Right ventricle myocardium inferior (tissue), 1 donor: ENCODE measurements at places on chromosomes 4 and X. TPM values are rescaled to one million over a fixed set of nuclear protein-coding genes. Genes with fewer than 3 reads are reported as not detected.

RRH gene
- not detected for total RNA-seq

KLB gene
- total RNA-seq, result 0.30 TPM

SRPK3 gene
- 43.3 TPM for total RNA-seq

HSD17B13 gene
- total RNA-seq, result 0.22 TPM

- DNase-seq, result no peak
Observed at GRCh38 chrX:155048977-155049619, 21.8 kb downstream of the CMC4 start.

GRCh38 chrX:72073633-72074032 is 58.1 kb downstream of the RTL5 start:
- no peak for DNase-seq

DNA sequence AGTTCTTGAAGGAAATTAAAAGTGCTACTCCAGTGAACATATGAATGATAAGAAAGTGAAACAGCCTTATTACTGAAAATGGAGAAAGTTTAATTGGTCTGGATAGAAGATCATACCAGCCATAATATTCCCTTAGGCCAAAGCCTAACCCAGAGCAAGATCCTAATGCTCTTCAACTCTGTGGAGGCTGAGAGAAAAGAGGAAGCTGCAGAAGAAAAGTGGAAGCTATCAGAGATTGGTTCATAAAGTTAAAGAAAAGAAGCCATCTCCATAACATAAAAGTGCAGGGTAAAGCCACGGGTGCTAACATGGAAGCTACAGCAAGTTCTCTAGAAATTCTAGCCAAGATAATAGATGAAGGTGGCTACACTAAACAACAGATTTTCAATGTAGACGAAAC is 85.5 kb upstream of the ATOH1 start:
- DNase-seq, result no peak

DNA sequence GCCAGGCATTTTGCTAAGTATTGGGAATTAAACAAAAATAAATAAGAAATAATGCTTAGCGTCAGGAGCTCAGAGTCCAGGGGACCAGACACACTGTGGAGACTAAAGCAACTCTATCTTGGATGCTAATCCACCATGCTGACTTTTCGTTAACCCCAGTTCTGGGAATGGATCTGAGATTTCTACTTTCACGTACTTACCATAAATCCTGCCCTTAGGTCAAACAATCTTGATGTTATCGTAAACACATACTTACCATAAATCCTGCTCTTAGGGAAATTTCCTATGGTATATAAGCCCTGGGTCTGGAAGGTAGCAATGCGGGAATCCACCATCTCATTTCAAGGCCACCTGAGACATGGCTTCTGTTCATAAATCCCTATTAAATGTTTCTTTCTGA is 204.5 kb upstream of the IGFBP7 start:
- no peak for DNase-seq

DNA sequence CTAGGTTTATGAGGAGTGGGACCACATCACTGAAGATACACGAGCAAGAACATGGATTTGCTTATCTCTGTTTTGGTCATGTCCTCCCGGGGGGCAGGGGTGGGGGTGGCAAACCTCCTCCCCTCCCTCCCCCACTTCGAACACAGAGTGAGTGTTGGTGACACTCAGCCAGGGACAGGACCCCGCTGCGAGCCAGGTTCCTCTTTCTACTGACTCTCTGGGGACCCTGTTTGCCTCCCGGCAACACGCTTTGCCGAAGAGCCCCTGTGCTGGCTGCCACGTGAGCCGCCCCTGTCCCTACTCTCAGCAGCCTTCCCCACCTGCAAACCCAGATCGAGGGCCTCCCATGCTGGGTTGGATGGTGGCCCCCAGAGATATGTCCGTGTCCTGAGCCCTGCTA is 34.7 kb downstream of the P2RY8 start:
- DNase-seq, result no peak

- no peak for DNase-seq
Observed at GRCh38 chrX:2192584-2193272, 308.0 kb downstream of the DHRSX start.

DNA sequence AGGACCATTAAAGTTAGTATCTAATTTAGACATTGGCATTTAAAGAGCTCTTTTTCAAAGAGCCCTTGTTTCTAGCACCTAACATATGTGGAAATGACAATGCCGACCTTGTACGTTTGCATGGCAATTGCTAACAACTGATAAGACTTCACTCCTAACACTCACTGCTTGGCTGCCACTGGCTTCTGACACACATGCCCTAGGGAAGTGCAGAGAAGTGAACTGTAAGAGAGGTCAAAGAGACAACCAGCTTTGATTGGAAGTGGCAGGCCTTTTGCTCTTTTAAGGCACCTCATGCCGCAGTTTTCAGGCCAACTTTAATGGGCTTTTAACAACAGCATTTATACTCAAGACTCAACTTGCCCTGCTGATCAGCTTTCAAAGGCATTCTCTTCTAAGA is 158.4 kb downstream of the RAB28 start:
- no peak for DNase-seq

DNA sequence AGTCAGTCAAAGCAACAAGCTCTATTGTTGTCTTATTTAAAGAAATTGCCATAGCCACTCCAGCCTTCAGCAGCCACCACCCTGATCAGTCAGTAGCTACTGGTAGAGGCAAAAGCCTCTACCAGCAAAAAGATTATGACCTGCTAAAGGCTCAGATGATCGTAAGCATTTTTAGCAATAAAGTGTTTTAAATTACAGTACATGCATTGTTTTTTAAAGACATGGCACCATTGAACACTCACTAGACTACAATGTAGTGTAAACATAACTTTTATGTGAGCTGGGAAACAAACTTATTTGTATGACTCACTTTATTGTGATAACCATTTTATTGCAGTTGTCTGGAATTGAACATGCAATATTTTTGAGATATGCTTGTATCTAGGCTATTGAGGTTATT is 32.3 kb upstream of the DYNLT3 start:
- no peak for DNase-seq

GRCh38 chr4:132651196-132651595 is 497.9 kb upstream of the PCDH10 start:
- no peak for DNase-seq

- DNase-seq, result no peak
Observed at GRCh38 chrX:103177556-103177955, 37.4 kb upstream of the BEX4 start.

- no peak for DNase-seq
Observed at GRCh38 chr4:55670695-55671094, 34.6 kb upstream of the NMU start.

DNA sequence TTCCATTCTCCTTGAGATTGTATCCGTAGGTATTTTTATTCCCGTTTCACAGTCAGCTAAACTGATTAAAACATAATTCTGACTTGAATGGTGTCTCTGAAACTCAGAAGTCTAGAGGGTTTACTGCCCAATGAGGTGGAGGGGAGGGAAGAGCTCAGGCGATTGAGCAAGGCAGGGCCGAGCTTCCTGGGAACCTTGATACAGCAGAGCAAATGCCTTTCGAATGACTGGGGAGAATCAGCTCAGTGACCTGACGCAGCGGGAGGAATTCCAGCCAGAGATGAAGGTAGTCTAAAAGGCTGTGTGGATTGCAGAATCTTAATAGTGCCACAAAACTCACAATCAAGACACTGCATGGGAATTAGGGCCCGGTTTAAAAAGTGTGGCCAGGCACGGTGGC is 233.6 kb downstream of the EVC2 start:
- DNase-seq, result no peak

- no peak for DNase-seq
Observed at GRCh38 chr4:14260591-14260990, 633.1 kb upstream of the BOD1L1 start.

DNA sequence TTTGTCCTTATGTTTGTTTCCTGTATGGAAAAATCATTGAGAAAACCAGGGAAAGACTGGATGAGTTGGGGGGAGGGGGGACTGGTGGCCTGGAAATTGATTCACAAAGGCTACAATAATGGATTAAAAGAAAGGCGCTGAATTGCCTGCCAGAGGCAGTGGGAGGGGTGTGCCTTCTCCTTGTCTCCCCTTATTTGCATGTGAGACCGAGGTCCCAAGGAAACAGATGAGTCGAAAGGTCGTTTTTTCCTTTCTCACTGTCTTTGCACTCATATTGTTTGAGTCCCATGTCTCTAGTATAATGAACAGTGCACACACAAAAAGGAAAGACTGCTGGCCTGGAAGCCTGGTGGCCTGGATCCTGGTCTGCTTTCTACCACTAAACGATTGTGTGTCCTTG is 86.6 kb upstream of the ZDHHC15 start:
- DNase-seq, result no peak

DNA sequence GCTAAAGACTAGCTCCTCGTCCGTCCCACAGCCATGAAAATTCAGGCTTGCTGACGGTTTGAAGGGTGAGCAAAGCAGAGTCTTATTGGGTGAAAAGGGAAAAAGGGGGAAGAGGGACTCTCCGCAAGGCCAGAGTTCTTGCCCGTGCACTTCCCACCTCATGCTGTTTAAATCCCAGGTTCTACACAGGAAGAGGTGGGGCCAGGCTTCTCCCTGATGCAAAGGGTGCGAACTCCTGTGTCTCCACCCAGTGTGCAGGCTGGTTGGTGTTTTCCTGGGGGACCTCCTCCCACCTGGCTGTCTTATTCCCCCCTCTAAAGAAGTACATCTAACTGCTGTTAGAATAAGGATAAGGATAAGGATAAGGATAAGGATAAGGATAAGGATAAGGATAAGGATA is 18.0 kb upstream of the LANCL3 start:
- DNase-seq, result no peak

DNA sequence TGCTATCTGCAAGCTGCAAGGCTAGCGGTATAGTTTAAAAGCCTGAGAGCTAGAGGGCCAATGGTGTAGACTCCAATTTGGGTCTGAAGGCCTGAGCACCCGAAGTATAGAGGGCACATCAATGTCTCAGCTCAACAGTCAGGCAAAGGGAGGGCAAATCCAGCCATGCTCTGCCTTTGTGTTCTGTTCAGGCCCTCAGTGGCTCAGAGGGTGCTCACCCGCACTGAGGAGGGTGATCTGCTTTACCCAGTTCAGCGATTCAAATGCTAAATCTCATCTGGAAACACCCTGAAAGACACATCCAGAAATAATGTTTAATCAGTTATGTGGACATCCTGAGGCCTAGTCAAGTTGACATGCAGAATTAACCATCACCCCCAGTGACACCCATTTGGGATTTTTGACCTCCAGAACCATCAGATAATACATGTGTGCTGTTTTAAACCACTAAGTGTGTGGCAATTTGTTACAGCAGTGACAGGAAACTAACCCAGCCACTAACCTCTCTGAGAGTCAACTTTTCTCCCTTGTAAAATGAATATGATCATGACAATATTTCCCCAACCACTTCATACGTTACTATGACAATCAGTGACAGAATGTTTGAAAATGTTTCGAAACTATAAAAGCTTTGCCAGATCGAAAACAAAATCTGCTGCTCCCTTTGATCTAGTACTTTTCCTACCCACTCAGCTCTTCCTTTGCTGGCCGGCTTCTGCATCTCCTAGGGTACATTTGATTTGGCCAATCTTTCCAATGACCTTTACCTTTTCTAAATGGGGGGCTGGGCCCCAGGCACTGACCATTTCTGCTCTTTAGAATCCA is 8.4 kb upstream of the TBL1X start:
- DNase-seq, result no peak

- DNase-seq, result no peak
Observed at GRCh38 chr4:87633243-87633642, 16.8 kb upstream of the DMP1 start.

DNA sequence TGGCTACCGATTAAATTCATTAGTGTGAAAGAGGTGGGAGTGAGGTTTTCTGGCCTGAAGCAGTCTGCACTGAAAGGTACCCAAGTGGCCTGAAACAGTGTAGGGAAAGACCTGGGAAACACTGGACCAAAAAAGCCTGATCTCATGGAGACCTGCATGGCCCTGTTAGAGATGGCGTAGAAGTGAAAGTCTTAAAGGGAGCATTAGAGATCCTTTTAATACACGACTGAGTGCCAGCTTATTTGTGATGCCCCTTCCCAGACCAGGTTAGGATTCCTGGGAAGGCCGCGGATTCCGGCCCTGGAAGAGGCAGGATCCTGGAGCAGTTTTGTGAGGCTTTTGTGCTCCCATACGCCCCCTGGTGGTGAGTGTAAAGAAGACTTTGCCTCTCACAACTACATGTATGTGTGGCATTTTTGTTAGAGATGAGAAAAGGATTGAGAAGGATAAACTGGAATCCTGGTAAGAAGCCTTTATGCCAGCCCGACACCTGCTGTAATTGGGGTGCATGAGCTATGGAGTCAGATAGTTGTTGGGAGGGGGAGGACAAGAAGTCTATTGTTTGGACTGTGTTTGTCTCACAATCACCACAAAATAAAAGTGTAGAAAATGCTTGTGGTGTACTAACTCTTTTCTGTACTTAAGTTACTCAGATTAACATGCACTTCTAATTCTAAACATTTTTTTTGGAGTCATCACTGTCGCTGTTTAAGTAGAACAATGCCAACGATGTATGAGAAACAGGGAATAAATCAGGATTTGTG is 54.0 kb downstream of the JADE1 start:
- DNase-seq, result no peak

DNA sequence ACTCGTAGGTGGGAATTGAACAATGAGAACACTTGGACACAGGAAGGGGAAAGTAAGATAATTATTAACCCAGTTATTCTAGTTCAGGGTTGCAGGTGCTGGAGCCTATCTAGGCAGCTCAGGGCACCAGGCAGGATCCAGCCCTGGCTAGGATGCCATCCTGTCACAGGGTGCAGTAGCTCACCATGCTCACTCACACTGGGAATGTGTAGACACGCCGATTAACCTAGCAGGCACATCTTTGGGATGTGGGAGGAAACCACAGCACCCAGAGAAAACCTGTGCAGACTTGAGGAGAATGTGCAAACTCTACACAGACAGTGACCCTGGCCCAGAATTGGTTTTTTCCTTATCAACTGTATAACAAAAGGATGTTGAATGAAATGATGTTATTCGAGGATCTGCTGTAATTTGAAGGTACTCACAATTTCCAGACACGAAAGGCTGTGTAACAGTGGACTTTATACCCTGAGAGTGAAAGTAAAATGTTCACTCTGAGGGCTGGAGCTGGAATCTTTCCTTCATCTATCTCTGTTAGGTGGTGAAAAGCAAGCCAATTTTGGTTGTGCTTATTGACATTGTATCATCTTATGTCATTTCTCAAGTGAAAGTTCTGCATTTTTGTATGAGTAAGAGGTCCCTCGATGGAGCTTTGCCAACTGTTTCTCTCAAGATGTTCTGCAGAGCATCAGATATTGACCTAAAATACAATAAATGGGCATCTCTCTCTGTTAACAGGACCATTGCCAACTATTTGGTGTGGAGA is 78.8 kb downstream of the PHEX start:
- no peak for DNase-seq

DNA sequence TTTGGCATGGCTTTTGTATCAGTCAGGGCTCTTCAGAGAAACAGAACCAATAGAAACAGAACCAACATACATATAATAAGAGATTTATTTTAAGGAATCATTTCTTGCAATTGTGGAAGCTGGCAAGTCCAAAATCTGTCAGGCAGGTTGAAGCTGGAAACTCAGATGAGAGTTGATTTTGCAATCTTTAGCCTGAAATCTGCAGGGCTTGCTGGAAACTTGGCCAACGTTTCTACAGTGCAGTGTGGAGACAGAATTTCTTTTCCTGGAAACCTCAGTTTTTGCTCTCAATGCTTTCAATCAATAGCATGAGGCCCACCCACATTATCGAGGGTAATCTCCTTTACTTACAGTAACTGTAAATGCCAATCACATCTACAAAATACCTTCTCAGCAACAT is 45.4 kb downstream of the COMMD8 start:
- DNase-seq, result no peak
